ENCODE measurements at places on chromosomes 11 and 22. TPM values are rescaled to one million over a fixed set of nuclear protein-coding genes. Genes with fewer than 3 reads are reported as not detected.

DNA sequence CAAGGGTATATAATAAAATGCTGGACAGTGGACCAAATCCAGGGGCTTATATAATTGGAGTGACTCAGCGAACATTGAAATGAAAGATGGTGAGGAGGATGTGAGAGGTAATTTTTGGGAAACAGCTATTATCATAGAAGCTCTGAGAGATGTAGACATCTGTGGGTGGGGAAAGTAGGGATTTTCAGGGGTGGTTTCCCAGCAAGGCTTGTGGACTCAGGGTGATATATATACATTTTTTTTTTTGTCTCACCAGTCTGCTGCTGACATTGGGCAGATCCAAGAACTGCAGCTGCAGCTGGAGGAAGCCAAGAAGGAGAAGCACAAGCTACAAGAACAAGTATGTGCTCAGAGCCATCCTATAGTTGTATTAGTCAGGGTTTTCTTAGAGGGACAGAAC is 208.1 kb downstream of the MYO18B start:
- DNase-seq = peak; percentile 7

DNA sequence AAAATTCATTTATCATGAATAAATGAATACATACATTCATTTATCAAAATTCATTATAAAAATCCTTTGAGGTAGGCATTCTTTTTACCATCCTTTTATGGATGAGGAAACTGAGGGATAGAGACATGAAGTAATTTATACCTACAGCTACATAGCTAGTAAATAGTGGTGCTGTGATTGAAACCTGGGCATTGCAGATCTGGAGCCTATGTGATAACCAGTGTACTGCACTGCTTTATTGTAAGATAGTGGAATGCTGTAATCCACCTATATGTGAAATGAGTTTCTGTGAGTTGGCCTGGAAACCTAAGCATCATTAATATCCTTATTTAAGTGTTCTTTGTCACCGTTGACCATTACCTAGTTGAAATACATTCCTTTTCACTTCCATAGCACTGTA is 4.5 kb downstream of the QSER1 start:
- DNase-seq = no peak

DNA sequence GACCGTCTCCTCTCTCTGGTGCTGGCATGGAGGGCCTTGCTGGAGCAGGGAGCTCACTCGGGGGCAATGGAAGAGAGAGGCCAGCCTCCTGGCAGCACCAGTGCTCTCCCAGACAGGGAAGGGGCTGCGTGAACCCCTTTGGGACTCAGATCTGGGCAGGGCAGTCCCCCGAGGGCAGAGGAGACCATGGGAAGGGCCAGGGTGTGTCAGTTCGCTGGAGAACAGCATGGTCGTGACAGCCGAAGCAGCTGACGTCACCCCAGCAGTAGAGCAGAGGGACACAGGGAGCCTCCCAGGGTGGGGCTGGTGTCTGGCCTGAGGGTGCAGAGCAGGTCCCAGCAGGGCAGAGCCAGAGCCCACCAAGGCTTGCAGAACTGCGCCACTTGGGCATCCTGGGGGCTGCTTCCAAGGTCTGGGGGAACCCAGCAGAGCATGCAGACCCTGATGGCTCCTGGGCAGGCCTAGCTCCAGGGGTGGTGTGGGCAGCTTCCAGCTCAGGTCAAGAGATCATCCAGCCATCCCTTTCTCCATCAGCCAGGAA is 71.0 kb upstream of the KCNQ1OT1 start:
- DNase-seq = peak; percentile 2

ACR gene
- not detected for total RNA-seq

DNA sequence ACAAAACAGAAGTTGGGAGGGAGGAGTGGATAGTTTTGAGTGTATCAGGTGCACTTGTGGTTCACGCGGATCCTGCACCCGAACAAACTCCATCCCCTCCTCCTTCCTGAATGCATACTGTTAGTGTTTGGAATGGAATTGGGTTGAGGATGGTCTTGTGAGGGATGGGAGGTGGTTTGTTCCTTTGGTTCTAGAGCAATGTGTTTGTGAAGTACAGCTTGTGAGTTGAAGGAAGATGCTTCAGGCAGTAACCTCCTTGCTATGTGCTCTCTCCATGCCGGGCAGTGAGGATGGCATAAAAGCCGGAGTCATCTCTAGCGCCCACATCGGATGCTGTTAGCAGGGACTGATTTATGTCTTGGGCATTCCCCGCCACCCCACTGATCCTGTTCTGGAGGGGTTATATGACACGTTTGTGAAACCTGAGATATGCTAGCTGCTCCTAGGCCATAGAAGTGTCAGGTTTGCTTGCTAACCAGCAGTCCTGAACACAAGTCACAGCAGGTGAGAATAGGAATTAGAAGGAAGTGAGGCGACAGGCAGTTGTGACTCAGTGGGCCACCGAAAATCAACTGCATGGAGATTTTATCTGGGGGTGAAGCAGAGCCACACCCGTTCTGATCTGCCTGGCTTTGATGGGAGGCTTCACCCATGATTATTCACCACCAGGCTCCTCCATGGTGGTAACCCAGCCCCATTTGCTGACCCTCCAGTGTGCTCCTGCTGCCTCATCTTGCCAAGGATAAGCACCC is 2.2 kb downstream of the BCR start:
- peak; percentile 86 for DNase-seq

GRCh38 chr22:45187891-45188290 is 24.2 kb downstream of the NUP50 start:
- DNase-seq = no peak

DNA sequence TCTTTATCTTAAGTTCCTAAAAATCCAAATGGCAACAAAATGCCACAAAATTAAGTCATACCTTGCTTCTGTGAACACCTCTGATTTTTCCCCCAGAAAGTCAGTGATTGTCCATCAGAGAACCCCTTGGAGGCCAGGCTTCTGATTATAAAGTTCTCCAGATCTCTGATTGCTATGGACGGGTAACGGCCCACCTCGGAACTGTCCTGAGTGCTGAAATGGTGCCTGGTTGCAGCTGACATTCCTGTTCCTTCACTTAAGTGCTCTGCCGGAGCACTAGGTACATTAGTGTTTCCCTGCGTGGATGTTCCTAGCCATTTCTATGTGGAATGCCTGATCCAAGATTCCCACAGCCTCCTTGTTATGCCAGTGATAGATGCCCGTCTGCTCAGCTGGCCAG is 85.0 kb downstream of the CHST1 start:
- peak; percentile 20 for DNase-seq

- no peak for DNase-seq
Measured at GRCh38 chr11:98829971-98830370, 190.8 kb upstream of the CNTN5 start.

HBB gene
- total RNA-seq = not detected

ZP1 gene
- total RNA-seq = not detected

DNA sequence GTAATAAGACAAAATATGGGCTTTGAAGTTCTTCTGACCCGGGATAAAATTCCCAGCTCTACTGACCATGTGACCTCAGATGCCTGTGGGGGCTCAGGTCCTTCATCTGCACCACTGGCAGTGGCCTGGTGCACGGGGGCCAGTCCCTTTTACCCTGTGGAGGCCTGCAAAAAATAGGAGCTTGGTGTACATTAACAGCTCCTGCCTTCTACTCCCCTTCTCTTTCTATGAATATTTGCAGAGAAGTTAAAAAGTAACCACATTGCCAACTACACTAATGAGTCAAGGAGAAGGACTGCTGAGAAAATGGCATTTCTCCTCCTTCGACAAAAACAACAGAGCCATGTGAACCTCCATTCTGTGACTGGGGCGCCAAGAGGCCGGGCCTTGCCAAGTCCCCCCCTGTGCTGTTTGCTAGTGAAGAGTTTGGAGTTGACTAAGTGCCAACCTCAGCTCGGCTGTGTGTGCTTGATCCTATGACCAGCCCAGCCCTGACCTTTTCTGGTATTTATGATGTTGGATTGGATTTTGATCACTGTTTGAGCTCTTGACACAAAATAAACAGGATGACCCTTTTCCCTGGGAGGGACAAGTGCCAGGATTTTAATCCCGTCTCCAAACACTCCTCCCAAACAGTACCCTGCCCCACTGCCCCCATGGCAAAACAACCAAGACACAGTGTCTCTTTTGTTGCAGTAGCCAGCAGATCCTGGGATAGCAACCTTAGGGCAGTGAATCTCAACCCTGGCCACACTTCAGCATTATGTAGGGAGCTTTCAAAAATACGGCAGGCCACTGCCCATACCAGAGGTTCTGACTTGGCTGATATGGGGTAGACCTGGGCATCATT is 380.1 kb downstream of the LARGE1 start:
- no peak for DNase-seq

GRCh38 chr11:130318031-130318673 is 3.4 kb upstream of the ZBTB44 start:
- DNase-seq = no peak

CCDC87 gene
- total RNA-seq = 0.14 TPM

DNA sequence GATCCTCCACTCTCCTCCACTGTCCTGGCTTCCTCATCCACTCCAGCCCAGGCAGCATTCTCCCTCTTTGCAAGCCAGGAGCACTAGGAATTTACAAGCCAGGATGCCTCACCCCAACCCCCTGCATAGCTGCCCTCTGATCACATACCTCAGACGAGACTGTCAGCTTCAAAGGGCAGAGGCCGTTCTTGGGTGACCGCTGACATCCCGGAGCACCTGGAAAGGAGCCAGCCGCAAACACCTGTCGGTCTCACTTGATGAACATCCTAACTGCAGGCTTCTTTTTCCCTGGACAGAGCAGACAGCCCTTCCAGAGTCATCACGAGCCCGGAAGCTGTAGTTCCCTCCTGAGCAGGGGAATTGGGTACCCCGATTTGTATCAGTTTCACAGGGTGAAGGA is 451.3 kb upstream of the B3GAT1 start:
- DNase-seq = no peak

GNG3 gene
- not detected for total RNA-seq

DNA sequence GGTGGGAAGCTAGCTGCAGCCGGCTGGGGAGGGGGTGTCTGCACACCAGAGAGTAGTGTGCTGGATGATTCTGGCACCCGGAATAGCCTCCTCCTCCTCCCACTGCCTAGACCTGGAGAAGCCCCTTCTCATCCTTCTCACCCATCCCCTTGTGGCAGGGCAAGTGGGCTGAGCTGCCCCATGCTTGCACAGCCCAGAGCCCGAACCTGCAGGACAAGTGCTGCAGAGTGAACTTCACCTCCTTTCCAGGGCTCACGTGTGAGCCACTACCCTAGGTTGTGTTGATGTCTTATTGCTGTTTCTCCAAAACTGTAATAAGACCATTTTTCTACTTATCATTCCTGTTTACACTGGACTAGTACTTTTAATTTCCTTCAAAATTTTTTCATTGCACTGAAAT is 56.1 kb upstream of the GLYATL1B start:
- no peak for DNase-seq

SPDYC gene
- total RNA-seq = not detected

DCHS1 gene
- 0.78 TPM for total RNA-seq

GRCh38 chr11:124873951-124874350 is 8.7 kb downstream of the ROBO3 start:
- DNase-seq = no peak

MUC5B gene
- not detected for total RNA-seq

DNA sequence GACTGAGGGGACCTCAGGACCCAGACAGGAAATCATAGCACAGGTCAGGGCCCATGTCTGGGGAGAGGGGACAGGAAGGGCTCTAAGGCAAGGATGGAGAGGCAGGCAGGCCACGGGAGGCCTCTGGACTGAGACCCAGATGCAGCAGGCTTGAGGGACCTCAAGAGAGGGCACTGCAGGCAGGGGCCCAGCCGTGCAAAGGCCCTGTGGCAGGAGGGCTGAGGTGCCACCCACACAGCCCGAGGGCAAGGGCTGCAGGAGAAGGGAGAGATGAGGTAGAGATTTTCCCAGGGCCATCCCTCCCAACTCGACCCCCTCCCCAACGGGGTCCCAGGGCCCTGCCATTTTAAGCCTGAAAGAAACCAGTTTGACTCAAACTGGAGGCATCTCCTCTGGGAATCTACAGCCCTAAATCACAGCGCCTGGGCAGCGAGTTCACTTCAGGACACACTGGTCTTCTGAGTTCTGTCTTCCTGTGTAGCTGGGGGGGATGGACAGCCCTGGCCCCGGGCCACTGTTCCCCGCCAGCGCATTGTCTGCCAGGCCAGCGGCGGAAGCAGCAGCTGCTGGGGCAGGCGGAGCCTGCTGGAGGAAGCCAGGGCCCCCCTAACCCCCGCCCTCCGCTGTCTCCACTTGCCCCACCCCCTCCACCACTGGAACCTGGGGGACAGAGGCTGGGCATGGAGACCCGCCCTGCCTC is 20.3 kb upstream of the WNT7B start:
- DNase-seq = no peak

CASP5 gene
- not detected for total RNA-seq

GRCh38 chr22:28999510-28999909 is 62.1 kb downstream of the C22orf31 start:
- DNase-seq = no peak

- peak; percentile 3 for DNase-seq
Measured at GRCh38 chr11:72969894-72970335, 155.7 kb downstream of the ATG16L2 start.

SUSD2 gene
- 0.80 TPM for total RNA-seq

DNA sequence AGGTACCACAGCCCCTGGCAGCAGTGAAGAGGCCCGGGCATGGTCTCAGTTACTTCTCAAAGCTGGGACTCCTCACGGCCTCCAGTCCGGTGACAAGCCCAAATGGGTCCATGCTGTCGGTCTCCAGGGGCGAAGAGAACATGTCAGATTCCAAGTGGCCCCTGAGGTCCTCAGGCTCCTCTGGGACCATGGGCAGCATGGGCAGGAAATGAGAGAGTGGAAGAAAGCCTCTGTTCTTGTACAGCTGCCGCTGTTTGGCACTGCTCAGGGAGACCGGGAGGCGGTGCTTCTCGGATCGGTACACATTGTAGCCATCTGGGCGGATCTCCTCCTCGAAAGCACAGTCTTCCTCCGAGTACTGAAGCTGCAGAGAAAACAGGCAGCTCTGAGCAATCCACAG is 4.6 kb downstream of the FGF19 start:
- DNase-seq = no peak

MIAT gene
- 19.7 TPM for total RNA-seq

GNAZ gene
- total RNA-seq = 1.1 TPM

DNA sequence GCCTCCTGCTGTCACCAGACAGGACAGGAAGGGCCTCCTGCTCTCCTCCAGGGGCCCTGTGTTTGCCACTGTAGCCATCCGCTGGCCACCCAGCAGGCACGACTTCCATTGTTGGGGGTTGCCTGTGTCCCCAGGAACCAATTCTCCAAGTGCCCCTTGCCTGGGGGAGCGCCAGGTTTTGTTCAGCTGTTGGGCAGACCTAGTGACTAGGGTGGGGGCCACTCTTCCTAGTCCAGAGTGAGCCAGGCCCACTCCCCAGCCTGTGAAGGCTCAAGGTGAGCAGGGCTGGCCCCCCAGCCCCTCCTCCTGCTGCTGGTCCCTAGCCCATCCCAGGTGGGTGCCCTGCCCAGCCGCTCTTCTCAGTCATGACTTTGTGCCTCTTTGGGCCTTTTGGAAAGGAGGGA is 30.9 kb downstream of the OSBPL5 start:
- no peak for DNase-seq

GRCh38 chr11:74989260-74989638 is 516 bp downstream of the NEU3 start:
- peak; percentile 8 for DNase-seq

KCNQ1OT1 gene
- 0.16 TPM for total RNA-seq

- DNase-seq = no peak
Measured at GRCh38 chr11:360326-361280, 8.7 kb upstream of the B4GALNT4 start.

GRCh38 chr11:75262961-75263852 is 22.6 kb downstream of the TPBGL start:
- peak; percentile 3 for DNase-seq

- DNase-seq = no peak
Measured at GRCh38 chr11:134512571-134513538, 100.8 kb upstream of the B3GAT1 start.

Data from activated CD4-positive, alpha-beta T cell treated with anti-CD3 and anti-CD28 coated beads for 36 hours (primary cell).